ENCODE measurements at places on chromosomes 7 and 10. TPM values are rescaled to one million over a fixed set of nuclear protein-coding genes. Genes with fewer than 3 reads are reported as not detected.

- ATAC-seq = no peak
These were observed 92.9 kb upstream of the HDAC9 start for GRCh38 chr7:18402488-18403183.

MAGI2 gene
- 44.7 TPM for total RNA-seq

DNA sequence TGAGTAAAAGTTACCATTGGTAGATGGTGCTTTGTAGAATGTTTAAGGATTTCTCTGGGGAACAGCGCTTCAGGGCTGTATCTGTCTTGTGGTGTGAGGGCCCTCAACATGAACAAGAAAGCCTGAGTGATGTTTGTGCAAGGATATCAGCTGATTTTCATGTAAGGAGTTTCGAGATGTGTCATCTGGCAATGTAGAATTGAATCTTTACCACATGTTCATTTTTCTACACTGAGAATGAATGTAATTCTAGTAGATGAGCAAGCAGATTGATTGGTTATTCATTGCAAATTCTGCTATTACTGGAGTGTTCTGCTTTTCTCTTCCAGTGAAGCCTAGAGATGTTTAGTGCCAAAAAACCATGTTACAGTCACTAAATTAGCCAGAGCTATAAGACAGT, 87.7 kb downstream of the ST7 start:
- ATAC-seq = no peak

SFRP5 gene
- total RNA-seq = 17.6 TPM

DNA sequence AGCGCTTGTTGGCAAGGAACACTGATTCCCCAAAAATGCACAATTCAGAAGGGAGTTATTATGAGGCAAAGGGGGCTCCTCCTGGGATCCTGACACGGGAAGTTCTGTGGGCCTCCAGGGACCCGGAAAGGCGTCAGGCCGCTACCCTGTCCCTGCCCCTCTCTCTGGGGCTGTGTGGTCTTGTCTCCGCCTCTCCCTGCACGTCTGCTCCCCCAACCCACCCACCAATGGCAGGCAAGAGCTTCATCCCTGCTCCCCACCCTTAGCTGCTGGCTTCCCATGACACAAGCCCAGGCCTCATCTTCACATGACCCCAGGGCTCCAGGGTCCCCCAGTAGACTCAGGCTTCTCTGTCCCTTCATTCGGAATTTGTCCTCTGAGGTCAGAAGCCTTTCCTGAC, 31.0 kb upstream of the ADRB1 start:
- no peak for ATAC-seq
